ENCODE measurements at places on chromosomes 11 and 22.

- peak; percentile 40 for DNase-seq
Measured at GRCh38 chr11:206526-207207, 532 bp downstream of the BET1L start.

DNA sequence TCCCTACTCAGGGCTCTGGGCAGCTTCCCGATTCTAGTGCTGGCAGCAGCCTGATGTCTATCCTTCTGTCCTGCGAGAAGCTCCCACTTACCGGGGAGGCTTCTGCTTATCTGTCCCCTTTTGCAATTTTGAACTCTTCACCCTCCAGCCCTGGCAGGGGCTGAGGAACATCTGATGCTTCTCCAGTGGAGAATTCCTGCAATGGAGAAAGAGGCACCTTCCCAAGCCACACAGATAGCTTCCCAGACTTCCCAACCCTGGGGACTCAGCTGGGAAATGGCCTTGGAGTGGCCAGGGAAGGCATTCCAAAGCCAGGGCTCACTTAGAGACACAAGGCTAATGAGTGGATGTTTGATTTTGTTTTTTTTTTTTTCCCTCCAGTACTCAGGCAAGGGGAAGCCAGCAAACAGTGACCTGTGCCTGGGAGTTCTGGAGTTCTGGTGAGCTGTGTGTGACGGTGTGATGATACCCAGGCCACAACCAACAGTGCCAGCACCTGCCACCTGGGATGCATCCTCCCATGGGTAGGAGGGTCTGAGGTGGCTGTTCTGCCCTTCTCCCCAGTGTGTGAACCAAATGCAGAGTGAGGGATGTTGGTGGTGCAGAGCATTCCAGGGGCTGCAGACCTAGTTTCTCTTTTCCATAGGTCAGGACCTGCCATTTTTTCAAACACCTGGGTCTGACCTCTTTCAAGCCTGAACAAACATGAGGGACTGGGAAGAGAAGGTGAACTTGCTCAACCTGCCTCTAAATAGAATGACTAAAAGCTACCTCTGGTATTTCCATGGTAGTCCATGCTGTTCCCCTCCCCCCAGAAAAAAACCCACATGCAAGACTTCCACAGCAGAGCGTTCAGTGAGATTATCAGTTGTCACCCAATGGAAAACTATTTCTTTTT, 95.1 kb downstream of the CCDC81 start:
- no peak for DNase-seq

GRCh38 chr11:96130061-96130620, 206.2 kb upstream of the MTMR2 start:
- no peak for DNase-seq

- DNase-seq, result no peak
Measured at GRCh38 chr22:24590596-24591173, 2.2 kb downstream of the LRRC75B start.

DNA sequence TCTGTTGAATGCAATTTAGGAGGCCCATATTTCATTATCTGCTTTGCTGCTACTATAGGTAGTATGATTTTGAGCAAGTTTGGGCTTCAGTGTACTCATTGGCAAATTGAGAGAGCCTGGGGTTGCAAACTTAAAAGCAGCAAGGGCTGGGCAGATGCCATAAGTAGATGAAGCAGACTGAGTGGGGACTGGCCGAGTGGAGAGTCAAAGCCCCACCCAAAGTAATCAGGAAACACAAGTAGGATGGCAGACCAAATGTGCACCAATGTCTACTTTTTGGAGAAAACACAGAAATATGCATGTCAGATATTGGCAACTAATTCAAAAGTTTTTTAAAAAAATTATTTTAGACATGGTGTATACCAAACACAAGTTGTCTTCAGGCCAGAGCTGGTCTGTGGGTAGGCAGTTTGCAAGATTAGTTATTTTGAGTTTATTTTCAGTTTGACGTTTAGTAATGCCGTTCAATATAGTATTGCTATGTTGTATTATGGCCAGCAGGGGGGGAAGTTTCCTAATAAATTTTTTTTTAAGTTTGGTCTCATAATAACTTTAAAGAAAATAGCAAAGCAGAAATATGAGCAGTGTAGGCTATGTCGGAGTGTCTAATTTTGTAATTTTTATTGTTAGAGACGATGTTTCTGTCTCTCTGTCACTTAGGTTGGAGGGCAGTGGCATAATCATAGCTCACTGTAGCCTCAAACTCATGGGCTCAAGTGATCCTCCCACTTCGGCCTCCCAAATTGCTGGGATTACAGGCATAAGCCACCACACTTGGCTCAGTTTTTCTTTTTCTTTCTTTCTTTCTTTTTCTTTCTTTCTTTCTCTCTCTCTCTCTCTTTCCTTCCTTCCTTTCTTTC, 105.1 kb downstream of the HIPK3 start:
- DNase-seq, result peak; percentile 45

DNA sequence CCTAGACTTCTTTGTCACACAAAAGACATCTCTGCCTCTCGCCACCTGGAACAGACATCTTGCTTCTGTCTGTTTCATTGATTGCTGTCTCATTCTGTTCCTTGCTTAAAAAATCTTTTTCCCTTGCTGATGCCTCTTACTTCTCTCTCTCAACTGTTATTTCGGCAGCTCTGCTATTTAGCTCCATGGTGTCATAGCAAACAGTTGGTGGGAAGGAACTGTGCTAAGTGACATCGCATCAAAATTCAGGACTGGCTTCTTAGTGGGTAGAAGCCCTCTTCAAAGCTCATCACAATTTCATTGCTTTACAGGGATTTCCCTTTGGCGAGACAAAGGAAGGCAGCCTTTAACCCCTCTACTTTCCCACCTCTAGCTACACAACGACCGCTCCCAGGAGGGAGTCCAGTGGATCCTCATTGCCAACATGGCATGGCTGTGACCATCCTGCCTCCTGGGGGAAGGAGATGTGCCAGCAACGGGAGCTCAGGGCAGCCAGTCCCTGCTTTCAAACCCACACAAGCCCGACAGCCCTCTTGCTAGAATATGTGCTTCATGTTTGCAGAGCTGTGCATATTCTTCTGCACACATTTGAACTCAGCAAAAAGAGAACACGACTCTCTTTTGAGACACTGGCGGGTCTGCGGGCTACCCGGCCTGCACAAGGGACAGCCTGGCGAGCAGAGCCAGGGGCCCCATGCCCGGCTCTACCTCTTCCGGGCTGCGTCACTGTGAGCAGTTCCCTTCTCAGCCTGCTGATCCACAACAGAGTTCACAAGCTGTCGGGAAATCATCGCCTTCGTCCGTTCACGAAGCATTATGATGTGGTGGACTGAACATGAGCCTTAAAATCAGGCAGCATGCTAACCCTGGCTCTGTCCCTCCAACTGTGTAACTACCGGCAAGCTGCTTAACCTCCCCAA, 51.1 kb upstream of the JAM3 start:
- DNase-seq, result no peak

GRCh38 chr11:66014804-66015453, 3.1 kb downstream of the CST6 start:
- no peak for DNase-seq

DNA sequence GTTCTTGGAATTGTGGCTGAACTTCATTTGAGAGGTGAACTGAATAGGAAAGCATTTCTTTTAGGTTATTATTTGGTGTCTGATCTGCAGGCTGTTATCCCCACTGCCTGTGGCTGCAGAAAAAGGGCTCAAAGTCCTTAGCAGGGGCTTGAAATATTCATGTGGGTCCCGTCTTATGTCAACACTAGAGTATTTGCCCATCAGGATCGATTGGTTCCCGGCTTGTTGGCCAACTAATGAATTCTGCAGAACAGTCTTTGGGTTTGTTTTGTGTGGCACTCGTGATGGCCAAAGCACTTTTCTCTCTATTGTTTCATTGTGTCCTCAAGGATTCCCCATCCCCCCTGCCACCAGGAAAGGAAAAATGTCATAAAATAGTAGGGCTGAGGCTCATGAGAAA, 211.9 kb downstream of the MYO18B start:
- DNase-seq, result no peak

DNA sequence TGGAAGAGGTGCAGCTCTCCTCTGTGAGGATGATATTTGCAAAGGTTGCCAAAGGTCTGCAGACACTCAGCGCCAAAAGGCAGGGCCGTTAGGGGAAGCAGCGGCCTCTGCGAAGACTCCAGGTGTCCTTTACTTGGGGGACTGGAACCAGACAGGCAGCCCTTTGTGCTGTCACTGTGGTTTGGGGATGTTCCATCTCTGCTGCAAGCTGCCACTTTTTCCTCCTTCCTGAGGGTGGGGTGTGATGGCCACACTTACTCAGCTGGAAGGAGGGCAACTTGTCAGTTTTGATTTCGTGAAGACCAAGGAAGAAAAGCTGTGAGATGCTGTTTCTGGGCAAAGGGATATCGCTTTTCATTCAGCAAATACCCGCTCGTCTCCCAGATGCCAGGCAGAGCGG, 96.5 kb upstream of the PRR5 start:
- no peak for DNase-seq

GRCh38 chr22:50298937-50299784, 8.3 kb downstream of the PLXNB2 start:
- DNase-seq, result no peak

GRCh38 chr22:50271519-50271970, 1.4 kb upstream of the MAPK11 start:
- DNase-seq, result peak; percentile 55

GRCh38 chr11:128412847-128413791, 174.2 kb downstream of the ETS1 start:
- DNase-seq, result no peak

GRCh38 chr11:100727410-100727809, 40.3 kb downstream of the ARHGAP42 start:
- DNase-seq, result no peak

DNA sequence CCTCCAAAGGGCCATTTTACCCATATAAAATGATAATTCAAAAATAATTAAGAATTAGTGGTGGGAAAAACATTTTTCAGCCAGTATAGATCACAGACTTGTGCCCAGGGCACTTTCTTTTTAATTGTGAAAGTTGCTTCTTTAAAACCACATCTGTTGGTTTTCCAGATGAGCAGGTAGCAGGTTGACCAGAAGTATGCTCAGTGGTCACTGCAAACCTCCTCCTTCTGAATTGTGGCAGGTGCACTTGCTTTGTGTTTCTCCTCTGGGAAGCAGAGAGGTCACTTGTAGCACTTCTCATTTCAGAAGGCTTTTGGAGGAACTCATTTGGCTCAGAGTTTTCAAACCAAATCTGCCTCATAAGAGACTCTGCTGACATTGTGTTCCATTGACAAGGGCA, 24.6 kb upstream of the CWF19L2 start:
- DNase-seq, result no peak

- DNase-seq, result no peak
Measured at GRCh38 chr11:19345519-19345847, 104.7 kb upstream of the E2F8 start.

Data from CD4-positive, CD25-positive, alpha-beta regulatory T cell (primary cell).